Activated CD4-positive, alpha-beta T cell treated with anti-CD3 and anti-CD28 coated beads, Interleukin-2, amount 50 U/mL, for 4 hours (primary cell): ENCODE measurements at places on chromosomes 16 and 17.

GRCh38 chr17:81928544-81929252 lies 1.2 kb upstream of the MAFG start:
- no peak for DNase-seq

- DNase-seq, result no peak
These were observed 2.7 kb downstream of the TRPV2 start for GRCh38 chr17:16417896-16418684.

DNA sequence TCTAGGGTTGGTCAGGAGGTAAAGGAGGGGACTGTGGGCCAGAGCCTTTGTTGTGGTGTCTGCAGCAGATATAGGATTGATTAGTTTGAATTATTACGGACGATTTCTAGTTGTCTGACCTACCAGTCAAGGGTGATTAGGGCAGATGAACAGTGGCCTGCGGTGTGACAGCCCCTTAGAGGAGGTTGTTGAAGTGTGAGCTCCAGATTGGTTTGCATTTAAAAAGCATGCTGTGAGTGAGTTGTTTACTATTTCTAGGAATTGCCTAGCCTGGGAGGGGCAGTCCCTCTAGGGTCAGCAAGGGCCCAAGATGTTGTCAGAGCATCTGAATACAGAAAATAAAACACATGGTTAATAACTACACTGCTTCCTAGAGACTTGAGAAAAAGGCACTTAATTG lies 108.8 kb downstream of the ARHGAP44 start:
- DNase-seq, result no peak

DNA sequence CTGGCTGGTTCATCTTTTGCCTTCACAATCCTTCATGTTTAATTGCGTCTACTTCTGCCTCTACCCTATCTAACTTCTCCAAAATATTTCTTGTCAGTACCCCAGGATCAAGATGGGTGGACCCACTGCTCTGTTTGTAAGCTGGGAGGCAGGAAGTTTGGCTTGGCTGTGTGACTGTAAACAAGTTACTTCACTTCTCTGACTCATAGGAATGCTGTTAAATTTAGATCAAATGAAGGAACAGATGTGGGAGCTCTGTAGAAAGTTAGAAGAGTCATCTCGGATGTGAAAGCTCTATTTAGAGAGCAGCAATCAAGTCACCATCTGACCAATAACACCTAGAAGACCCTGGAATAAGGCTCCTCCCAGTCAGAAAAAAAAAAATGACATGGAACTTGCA lies 55.2 kb upstream of the MRTFB start:
- DNase-seq, result no peak

DNA sequence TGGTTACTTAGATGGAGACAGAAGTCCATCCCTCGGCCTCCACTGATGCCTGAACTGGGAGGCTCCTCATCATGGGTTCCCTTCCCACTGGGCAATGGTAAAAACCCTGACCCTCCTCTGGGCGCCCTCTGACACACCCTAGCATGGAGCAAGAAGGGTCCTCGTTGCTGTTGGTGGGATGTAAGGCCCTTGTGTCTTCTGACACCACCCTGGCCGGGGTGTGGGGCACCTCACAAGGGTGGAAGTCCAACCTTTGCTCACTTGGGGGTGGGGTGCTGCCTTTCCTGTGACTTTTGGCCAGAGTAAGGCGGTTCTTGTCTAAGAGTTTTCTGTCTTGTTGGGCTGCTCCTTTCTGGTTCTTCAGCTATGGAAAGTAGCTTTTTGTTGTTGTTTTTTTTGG lies 28.7 kb downstream of the MPRIP start:
- DNase-seq, result no peak

DNA sequence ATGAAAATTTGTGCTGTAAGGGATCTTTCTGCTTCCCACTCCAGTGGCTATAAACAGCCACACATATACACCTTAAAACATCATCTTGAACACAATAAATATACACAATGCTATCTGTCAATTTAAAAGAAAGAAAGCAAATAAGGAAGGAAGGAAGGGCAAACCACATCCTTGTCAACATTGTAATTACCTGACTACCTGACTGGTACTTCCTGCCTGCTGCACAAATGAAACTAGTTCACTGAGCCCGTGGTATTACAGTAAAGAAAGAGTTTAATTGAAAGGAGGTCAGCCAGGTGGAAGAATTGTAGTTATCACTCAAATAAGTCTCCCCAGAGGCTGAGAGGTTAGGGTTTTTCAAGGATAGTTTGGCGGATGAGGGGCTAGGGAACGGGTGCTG lies 344.4 kb upstream of the ASIC2 start:
- DNase-seq, result no peak

- no peak for DNase-seq
These were observed 1.1 kb upstream of the HNF1B start for GRCh38 chr17:37745801-37746426.

DNA sequence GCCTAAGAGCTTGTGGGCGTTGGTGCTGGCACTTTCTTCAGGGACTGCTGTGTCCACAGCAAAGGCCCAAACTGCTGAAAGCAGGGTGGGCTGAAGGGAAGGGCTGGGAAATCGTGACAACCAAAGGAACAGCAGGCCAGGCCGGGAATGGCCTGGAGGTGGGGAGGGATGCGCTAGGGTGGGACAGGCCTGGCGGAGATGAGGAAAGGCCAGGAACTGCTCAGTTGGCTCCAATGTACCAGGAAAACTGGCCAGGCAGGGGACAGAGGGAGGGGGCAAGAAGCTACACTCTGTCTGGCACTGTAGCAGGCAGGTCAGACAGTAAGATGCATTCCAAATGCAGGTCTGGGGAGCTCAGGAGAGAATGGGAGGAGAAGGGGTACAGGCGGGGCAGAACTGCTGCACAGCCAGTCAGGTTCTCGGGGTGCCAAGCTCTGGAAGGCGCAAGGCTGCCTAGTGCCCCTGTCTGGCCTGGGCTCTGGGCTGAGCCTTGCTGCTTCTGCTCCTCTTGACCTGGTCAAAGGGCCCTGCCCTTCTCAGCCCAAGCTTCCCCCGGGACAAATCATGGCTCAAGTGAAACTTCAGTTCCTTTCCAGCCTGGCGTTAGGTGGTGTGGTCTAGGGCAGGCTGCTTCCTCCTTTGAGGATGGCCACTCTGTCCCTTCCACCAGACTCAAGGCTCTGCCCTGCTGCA lies 7.3 kb downstream of the PNMT start:
- no peak for DNase-seq

DNA sequence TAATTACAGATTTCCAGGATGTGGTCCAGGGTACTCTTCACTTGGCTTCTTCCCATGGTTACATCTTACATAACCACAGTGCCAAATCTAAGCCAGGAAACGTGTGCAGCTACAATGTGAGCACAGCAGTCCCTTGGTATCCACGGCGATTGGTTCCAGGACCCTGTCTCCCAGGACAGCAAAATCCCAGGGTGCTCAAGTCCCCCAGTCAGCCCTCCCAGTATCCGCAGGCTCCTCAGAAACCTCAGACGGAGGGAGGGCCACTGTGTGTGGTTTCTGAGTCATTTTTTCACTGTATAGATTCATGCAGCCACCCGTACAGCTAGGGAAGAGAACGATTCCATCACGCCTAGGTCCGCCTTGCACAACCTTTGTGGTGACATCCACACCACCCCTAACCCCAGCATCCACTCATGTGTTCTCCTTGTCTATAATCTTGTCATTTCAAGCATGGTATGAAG lies 11.1 kb upstream of the ATP2C2 start:
- no peak for DNase-seq

DNA sequence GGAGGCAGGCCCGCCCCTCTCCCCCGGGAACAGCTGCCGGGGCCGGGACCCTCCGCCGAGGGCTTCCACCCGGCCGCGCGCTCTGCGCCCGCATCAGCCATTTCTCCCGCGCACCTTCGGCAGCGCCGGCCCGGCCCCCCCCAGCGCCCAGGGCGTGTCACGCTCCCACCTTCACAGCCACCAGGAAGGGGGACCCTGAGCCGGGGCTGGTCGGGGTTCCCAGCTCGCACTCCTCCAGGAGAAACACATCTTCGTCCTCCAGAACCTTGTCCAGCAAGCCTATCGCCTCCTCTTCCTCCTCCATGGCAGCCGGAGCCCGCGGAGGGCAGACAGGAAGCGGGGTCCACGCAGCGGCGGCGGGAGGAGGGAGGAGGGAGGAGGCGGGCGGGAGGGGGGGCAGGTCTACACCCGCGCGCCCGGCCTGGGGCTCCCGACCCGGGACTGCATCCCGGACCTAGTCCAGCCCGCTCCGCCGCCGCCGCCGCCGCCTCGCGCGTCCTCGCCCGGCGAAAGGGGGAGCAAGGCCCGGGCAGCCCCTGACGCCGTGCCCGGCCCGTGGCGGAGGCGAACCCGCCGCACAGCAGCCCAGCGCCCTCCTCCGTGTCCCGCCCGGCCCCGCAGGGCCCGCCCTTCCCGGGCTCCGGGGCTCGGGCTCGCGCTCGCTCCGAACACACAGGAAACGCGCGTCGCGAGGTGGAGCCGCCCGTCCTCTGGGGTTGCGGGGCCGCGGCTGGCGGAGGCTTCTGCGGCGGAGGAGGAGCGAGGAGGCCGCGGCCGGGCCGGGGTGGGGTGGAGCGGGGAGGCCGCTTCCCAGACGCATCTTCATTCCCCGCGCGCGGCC lies 70.8 kb downstream of the ABR start:
- DNase-seq, result peak; percentile 48

- no peak for DNase-seq
These were observed at the start of gene AOC3 for GRCh38 chr17:42850954-42851353. Gene AOC3, plus strand, starts transcription at chr17:42851199. Its CDS starts 145 bp downstream, at chr17:42851344.

GRCh38 chr16:47043200-47043599 lies 69.7 kb upstream of the DNAJA2 start:
- no peak for DNase-seq

- no peak for DNase-seq
These were observed 33.3 kb upstream of the ANKFN1 start for GRCh38 chr17:56119936-56120335.

DNA sequence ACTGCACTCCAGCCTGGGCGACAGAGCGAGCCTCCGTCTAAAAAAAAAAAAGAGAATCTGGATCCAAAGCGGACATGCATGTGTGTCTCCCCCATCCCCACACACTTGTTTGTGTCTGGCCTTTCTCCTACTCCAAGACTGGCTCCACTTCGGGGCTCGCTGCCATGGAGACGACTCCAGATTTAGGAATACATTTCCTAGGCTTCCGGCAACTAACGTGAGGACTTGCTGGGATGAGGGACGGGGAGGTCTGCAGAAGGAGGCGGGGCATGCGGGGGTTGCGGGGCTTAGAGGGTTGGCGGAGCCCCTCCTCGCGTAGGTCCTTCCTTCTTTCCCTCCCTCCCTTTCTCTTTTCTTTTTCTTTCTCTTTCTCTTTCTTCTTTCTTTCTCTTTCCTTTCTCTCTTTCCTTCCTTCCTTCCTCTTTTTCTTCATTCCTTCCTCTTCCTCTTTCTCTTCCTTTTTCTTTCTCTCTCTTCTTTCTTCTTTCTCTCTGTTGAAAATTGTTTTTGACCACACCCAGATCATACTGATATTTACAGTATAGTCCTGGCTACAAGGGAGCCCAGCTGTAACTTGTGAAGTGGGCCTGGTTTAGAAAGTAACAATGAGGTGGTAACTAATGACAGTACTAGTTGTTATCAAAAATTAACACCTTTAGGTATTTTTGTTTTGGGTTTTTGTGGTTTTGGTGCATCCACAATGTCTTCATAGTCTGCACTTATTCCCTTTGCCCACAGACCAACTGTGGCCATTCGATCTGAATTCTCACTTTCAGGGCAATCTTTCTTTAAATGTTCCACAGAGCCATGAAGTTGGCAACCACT lies 25.2 kb downstream of the MIS12 start:
- DNase-seq, result no peak

DNA sequence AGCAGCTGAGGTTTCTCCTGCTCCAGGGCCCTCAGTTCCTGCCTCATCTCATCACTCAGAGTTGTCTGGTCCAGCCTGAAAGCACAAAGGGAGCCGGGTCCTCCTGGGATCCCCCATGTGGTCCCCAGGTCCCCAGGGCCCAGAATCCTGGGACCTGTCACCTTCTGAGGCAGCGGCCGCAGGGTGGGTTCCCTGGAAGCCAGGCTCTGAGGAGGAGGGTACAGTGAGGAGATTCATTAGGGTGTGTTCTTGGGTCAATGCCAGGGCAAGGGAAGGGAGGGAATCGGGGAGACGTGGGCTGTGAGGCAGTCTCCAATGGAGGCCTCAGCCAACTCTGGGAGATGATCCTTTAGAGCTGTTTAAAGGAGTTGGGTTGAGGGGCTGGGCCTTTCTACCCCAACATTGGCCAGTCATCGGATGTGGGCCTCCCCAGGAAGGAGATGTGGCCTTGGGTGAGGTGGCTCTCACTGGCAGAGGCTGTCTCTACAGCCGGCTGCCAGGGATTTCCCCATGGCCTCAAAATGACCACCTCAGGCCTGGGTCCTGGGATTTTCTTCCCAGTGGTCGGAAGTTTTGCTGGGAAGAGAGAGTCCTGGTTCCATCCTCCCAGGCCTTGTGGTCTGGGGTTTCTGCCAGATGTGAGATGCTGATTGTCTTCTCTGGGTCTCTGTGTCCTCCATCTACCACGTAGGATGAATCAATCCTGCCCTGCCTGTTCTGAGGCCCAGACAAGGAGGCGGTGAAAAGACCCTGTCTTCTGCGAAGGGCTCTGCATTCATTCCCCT lies 47.3 kb downstream of the NLRP1 start:
- no peak for DNase-seq

- DNase-seq, result no peak
These were observed 5.2 kb upstream of the DLX4 start for GRCh38 chr17:49963626-49964302.

DNA sequence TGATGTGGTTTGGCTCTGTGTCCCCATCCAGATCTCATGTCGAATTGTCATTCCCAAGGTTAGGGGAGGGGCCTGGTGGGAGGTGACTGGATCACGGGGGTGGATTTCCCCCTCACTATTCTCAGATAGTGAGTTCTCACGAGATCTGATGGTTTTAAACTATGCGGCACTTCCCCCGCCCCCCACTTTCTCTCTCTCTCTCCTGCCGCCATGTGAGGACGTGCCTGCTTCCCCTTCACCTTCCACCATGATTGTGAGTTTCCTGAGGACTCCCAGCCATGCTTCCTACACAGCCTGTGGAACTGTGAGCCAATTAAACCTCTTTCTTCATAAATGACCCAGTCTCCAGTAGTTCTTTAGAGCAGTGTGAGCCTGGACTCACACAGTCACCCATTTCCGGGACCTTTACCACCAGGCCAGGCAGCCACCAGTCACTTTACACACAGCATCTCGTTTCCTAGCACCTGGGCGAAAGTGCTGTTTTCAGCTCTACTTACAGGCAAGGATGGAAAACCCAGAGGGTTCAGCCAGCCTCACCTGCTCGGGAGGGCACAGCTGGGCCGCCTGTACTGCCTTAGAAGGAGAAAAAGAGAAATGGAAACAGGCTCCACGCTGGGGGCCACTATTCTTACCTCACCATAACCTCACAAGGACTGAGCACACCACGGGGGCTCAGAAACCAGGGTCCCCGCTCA lies 13.8 kb upstream of the ZC3H18 start:
- no peak for DNase-seq
